HL-60 (cell line): ENCODE measurements at places on chromosomes 3 and 15.

DNA sequence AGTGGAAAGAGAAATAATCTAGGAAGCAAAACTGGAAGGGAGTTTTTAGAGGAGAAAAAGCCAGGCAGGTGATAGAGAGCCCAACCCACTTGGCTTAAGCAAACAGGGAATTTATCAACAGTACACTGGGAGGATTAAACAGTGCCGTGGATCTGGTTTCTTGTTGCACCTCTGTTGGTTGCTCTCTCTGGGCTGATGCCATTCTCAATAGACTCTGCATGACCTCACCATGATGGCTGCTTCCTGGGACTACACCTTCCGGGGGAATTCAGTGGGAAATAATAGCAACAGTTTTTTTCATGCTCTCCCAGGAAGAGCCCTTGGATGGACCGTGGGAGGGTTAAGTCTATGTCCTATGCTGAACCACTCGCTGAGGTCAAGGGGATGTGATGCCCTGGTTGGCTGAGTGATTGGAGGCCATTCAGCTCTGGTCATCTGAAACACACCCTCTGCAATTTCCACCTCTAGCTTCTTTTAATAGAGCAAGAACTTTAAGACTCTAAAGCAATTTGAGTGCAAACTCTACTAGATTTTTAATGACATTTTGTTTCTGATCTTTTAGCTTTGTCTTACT lies 74.2 kb downstream of the EPHB1 start:
- no peak for DNase-seq

DNA sequence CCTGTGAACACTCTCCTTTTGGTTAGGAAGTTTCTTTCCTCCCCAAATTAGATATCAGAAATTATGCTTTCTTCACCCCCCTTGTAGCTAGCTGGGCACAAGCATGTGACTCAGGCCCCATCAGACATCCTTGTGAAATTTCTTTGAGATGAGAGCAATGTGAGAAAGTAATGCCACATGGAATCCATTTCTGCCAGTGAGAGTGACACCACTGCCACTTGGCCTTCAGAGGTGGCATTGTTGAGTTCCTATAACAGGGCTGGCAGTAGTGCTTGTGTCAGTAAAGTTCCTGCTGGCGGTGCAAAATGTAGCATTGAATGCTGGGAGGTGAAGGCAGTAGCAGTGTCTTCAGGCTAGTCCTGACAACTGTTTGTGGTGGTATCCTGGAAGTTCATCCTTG lies 80.7 kb upstream of the ZNF280D start:
- no peak for DNase-seq

GRCh38 chr15:47398594-47398993 lies 318.7 kb upstream of the SEMA6D start:
- no peak for DNase-seq

- no peak for DNase-seq
Measured at GRCh38 chr3:24368605-24369004, 126.0 kb downstream of the THRB start.

- DNase-seq, result no peak
Measured at GRCh38 chr15:34883042-34883441, 86.5 kb downstream of the AQR start.
